ENCODE measurements at places on chromosomes 7 and 10. TPM values are rescaled to one million over a fixed set of nuclear protein-coding genes. Genes with fewer than 3 reads are reported as not detected.

DYNC1I1 gene
- 37.0 TPM for total RNA-seq

RARRES2 gene
- 111 TPM for total RNA-seq

AGFG2 gene
- total RNA-seq: 63.8 TPM

GSTO1 gene
- total RNA-seq: 31.0 TPM

PNLIP gene
- not detected for total RNA-seq

NAT16 gene
- total RNA-seq: not detected

EPHA1 gene
- total RNA-seq: 29.9 TPM

HOXA5 gene
- total RNA-seq: 30.9 TPM

MUC3A gene
- total RNA-seq: 75.6 TPM

TCAF1 gene
- 36.5 TPM for total RNA-seq

KAZALD1 gene
- 18.8 TPM for total RNA-seq

LRRC17 gene
- 5.8 TPM for total RNA-seq

CALML5 gene
- not detected for total RNA-seq

ADAM22 gene
- 3.8 TPM for total RNA-seq

CHST15 gene
- 25.4 TPM for total RNA-seq

TAS2R16 gene
- not detected for total RNA-seq

ARMC3 gene
- not detected for total RNA-seq

KCND2 gene
- total RNA-seq: 0.14 TPM

TBXAS1 gene
- 15.8 TPM for total RNA-seq

OPALIN gene
- total RNA-seq: not detected

PPP1R3C gene
- 4.6 TPM for total RNA-seq

MSS51 gene
- total RNA-seq: 2.2 TPM

CDC14C gene
- not detected for total RNA-seq

HTR7 gene
- total RNA-seq: 1.3 TPM

GRID2IP gene
- total RNA-seq: 0.37 TPM

Data from transverse colon (tissue), 4 donors.